Cortex of kidney (tissue), 1 donor: ENCODE measurements at places on chromosomes 4 and X.

DNA sequence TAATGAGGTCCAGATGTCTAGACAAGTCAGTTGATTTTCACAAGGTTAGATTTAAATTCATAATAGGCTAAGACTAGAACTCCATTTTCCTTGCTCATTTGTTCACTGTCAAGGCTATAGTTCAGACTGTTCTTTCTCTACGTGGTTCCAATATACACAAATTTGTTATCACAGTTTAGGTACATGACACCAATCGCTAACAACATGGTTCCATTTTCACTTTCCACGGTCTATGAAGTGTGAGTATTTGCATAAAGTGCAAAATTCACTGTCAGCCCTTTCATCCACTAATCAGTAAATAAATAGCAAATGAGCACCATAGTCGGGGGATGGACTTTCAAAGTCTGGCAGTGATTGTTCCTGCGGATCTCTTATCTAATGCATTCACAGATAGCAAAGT lies 315.7 kb upstream of the SPOCK3 start:
- DNase-seq, result no peak

- DNase-seq, result no peak
Observed at GRCh38 chr4:27360790-27361267, 500.2 kb downstream of the STIM2 start.

DNA sequence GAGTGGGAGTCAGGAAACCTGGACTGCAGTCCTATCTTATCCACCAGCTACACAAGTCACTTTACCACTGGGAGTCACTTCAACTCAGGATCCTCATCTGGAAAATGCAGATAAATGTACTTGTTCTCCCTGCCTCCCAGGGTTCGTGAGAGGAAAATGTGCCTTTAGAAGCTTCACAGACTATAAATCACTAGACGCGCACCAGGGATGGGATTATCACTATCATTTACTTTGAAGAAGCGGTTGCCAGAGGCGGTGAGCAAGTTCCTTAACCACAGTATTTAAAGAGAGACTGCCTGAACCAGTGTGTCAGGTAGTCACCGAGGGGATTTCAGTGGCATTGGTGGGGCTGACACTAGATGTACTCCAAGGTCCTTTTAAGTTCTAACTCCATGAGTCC lies 219.5 kb downstream of the HS6ST2 start:
- DNase-seq, result no peak

- no peak for DNase-seq
Observed at GRCh38 chr4:125062115-125063050, 252.4 kb upstream of the FAT4 start.

- DNase-seq, result no peak
Observed at GRCh38 chrX:119885554-119886428, 9.9 kb upstream of the AKAP14 start.

- no peak for DNase-seq
Observed at GRCh38 chr4:158710814-158711213, 12.4 kb downstream of the PPID start.

DNA sequence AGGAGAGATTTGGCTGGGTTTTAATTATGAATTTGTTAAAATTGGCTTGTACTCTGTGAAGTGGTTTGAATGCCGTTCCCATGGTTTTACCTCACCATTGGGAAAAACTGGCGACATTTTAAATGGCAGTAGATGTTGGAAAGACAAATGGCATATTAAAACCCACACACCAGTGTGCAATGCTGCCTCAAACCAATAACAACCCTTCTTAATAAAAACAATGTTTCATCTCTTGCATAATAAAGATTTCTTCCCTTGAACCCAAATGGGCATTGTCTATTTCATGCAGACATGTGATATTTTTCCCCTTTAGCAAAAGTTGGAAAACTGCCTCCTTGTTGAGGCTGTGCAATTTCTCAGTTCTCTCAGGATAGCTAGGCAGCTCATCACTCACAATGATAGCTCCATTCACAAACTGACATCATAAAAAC lies 33.7 kb downstream of the GABRB1 start:
- DNase-seq, result no peak

DNA sequence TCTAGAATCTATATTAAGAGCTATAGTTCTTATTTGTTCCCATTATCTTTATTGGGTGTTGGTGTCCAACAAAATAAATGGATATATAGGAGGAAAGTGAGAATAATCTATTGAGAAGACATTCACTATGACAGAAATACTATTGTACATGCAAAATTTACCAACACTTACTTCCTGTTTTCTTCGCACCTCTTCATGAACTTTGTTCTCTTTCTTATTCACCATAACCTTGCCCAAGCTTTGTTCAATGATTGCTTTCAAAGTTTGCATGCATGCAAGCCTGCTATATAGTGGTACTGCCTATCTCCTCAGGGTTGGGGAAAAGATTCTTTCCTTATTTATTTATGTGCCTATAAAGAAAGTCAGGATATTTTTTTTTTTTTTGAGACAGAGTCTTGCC lies 176.4 kb upstream of the JADE1 start:
- DNase-seq, result no peak

DNA sequence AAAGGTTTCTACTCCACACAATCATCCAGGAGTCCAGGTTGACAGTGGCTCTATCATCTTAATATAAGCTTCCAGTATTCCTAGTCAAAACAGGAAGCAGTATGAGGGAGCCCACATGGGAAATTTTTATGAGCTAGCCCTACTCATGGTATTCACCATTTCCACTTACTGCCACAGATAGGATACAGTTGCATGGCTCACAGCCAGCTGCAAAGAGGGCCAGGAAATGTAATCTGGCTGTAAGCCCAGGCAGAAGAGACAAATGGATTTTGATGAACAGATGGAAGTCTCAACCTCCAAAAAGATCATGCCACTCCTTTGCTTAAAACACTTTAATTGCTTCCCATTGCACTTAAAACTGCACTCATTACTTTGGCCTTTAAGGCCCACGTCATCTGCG lies 150.6 kb downstream of the ADAMTS3 start:
- DNase-seq, result no peak

- DNase-seq, result no peak
Observed at GRCh38 chr4:142551517-142552305, 294.4 kb downstream of the INPP4B start.

DNA sequence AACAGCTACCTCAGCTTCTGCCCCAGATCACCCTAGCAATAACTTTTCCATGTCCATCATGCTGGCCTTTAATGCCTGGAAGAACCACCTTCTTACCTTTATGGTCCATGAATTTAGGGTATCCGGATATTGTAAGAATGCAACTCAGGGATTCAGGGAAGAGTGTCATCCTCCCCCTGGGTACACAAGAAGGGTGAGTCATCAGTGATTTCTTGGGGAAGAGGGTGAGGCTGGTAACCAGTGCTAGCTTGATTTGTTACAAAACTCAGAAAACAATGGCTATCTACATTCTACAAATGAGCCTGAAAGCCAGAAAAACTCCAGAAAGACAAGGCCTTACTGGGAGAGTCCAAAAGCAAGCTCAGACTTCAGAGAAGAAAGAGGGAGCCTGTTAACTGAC lies 10.4 kb upstream of the NALF2 start:
- no peak for DNase-seq

DNA sequence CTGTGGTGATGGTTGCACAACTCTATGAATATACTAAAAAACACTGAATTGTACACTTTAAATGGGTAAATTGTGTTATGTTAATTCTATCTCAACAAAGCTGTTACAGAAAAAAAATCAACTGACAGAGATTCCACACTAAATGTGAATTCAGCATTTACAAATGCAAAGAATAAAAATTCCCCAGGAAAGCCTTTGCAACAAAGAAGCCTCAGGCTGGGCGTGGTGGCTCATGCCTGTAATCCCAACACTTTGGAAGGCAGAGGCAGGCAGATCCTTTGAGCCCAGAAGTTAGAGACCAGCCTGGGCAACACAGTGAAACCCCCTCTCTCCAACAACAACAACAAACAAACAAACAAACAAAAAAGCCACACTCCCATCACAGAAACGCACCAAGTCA lies 8.9 kb downstream of the BCLAF3 start:
- DNase-seq, result no peak

DNA sequence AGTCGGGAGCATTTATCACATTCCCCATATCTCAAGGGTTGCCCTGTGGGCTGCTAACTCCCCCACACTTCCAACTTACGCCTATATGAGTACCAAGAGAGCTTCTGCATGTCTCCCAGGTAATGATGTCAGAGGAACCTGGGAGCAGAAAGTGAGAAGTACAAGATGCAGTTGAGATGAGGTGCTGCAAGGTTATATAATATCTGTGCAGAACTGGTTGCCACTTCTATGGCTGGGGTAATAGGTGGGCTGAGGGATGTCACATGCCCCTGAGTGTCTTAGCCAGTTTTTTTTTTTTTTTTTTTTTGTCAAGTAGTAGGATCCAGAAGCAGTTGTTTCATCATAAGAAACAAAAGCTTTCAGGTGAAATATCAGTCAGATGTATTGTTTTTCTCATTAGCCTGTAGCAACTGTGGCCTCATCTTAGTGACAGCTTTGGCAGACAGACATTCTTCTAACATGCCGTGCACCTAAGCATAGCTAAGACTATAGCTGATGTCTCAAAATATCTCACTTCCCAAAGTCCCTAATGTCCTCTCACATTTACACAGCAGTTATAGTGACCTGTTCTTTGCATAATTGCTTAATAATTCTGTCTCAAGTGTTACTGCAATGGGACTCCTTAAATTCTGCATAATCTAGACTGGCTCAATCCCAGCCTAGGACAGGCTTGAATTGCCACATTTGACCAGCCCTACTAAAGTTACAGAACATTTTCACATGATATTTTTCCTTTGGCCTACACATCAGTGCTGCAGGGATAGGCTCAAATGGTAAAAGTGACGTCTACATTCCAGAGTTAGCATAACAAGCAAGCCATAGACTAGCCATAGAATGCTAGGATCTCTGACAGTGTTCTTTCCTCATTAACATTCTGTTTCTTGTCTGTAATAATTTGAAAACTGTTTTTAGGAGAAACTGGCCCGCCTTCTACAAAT lies 17.9 kb upstream of the MAOB start:
- DNase-seq, result no peak

- DNase-seq, result no peak
Observed at GRCh38 chr4:113080050-113080449, 30.6 kb downstream of the ANK2 start.
